ENCODE measurements at places on chromosomes 6 and 20.
A peak's percentile ranks its signal among the peaks of the same experiment; 100 is the strongest.

DNA sequence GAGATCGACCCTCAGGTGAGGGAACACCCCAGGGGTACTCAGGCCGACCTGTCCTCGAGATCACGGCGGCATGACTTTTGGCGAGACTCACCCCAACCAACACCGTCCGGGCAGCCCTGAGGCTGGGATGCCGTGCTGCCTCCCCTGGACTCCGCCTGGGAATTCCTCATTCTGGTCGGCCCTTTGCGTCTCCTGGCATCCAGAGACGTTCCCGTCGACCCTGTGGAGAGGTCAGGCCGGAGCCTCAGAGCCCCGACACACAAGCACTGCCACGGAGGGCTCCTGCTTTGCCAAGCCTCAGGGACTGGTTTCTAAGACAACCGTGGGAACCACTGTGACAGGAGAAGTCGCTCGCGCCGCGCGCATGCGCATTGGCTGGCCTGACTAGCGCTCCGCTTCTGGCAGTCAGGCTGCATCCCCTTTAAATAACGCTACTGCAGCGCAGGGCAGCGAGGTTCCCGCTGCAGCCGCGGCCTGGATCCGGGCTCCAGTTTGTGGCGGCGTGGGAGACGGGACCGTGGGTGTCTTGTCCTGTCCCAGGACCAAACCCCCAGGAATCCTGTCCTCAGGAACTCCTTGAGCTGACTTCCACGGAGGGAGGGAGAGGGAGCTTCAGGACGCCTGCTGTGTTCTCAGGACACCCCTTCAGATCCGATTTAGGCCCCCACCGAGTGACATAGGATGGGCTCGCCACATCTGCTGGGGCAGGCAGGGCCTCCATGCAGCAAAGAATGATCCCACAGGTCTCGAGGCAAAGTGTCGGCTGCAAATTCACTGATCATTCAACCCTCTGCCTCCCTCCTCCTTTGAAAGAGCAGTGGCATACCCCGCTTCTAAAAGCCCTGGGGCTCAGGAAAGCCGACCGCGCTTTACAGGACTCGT, 163.2 kb upstream of the ZNF337 start:
- peak; percentile 87 for DNase-seq

- DNase-seq: no peak
Measured at GRCh38 chr6:144599615-144600014, 314.5 kb downstream of the UTRN start.

GRCh38 chr6:14644381-14644780, 526.8 kb downstream of the CD83 start:
- DNase-seq: no peak

- DNase-seq: no peak
Measured at GRCh38 chr6:57298741-57299140, 18.7 kb upstream of the PRIM2 start.

DNA sequence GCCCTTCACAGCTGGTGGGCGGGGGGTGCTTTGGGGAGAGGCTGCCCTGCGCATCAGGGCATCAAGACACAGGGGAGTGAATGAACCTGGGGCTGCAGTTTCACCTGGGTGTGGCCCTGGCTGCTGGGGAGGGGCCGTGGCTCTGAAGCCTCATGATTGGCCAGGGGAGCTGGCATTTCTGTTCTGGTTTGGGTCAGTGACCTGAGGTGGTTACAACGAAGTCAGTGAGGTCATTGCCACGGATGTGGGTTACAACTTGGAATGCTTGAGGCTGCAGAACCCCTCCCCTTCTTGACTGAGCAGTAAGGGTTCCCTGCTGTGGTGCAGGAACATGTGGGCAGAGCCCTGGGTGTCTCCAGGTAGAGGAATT, 3.0 kb downstream of the TCEA2 start:
- peak; percentile 99 for DNase-seq

- no peak for DNase-seq
Measured at GRCh38 chr20:4837760-4838159, 116.1 kb downstream of the PRND start.

- DNase-seq: peak; percentile 75
Measured at GRCh38 chr6:36368921-36369865, 18.3 kb downstream of the ETV7 start.

GRCh38 chr20:650954-651353, 2.0 kb downstream of the SRXN1 start:
- DNase-seq: no peak

DNA sequence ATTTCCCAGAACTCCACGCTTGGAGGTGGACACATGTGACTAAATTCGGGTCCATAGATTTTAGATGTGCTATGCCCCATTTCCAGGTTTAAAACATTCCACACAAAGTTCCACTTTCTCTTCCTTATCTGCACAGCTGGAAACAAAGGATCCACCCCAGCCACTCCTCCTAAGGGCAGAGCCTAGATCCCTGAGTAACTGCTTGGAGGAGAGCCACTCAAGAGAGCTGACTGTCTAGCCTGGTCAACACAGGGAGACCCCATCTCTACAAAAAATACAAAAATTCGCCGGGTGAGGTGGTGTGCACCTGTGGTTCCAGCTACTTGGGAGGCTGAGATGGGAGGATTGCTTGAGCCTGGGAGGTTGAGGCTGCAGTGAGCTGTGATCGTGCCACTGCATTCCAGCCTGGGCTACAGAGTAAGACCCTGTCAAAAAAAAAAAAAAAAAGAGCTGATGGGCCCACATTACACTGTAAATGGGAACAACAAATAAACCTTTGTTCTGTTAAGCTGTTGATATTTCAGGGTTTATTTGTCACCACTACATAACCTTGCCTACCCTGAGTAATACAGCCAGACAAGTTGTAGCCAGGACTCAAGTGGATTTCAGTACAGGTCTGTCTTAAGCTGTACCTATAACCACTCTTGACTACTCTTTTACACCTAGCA, 25.8 kb upstream of the SNRPC start:
- DNase-seq: no peak

- no peak for DNase-seq
Measured at GRCh38 chr20:58695084-58695722, 2.6 kb downstream of the NPEPL1 start.

DNA sequence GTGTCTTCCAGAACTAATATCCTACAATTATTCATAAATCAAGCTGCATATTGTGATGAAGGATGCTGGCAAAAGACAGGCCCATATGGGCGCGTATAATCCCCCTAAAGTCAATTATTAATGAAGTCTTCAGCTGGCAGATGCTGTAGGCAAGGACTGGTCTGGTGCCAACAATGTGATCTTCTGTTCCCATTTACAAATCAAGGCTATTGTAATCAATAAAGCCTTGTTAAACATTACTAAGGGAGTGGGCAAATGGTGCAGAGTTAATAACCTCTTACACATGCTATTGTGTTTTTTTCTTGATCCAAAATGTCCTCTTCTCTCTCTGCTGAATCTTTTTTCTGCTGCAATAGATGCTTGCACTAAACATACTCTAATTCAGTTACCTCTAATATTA, 119.0 kb downstream of the ALDH8A1 start:
- DNase-seq: no peak

DNA sequence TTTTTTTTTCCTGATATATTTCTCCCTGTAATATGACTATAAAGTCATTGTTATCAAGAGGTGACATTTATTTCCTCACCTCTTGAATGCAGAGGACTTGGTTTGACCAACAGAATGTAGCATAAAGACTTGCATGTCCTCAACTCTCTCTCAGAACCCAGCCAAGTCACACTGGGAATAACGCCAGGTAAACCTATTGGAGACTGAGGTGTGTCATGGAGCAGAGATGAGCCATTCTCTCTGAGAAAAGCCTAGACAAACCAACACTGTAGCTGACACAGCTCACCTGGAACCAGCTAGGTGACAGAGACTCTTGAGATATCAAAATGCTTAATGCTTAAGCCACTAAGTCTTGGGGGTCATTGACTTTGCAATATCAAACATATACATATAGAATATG, 533.6 kb downstream of the HAO1 start:
- DNase-seq: no peak

- DNase-seq: no peak
Measured at GRCh38 chr20:19431906-19432305, 219.5 kb downstream of the SLC24A3 start.

DNA sequence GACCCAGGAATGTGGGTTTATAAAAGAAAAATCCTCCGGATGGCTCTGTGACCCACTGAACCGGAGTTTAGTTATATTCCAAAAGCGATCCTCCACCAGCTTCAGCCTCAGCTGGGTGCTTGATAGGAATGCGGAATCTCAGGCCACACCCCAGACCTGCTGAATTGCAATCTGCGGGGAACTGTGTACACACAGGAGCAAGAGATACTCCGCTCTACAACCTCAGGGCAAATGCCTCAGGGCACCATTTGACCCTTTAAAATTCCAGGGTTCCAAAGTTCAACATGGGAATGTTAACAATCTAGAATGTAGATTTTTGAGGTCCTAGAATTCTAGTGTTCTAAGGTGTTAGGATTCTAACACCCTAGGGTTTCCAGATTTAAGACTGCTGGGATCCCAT, 10.8 kb downstream of the BPIFA2 start:
- no peak for DNase-seq

DNA sequence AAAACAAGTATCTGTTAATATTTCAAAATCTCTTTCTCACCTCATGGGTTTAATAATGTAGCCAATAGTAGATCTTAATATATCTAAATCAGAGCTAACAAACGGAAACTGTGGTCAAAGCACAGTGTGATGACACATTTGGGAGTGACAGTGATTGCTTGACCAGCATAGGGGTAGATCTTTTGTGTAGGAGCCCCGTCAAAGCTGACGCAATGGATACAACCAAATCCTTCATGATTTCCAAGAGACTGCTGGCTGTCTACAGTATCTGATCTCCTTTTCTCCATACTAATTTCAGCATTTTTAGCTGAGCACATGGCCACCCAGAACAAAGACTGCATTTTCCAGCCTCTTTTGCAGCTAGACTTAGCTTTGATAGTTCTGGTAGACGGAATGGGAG, 299.3 kb upstream of the ECI2 start:
- DNase-seq: no peak

- DNase-seq: no peak
Measured at GRCh38 chr6:1931817-1932216, 313.6 kb downstream of the GMDS start.

DNA sequence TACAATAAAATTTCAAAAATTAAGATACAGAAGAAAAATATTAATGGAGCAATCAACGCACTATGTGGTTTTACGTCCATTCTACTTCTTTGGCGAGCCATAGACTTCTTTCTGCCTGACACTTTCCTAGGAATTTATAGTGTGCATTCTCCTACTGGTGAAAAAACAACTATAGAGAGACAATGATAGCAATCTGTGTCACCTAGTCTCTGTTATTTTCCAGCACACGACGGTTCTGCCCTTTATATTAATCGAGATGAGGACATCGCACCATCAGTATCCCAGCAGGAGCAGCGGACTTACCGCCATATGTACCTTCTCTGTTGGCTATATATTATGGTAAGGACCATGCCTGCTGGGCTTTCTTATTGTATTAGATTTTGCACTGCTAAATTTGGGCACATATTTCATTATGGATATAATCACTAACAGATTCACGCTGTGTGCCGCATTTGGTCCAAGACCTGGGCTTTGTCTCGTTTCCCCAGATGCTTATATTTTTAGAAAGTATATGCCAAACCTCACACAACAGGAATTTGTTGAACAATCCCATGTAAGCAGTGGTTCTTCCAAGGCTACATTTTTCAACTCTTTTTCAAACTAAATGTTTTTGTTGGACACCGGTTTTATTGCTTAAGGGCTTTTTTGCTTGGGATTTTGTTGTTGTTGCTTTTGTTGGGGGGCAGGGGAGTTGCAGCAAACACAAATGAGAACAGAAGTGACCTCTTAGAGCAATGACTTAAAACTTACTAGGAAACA, 166.4 kb downstream of the ADAT2 start:
- DNase-seq: peak; percentile 14

DNA sequence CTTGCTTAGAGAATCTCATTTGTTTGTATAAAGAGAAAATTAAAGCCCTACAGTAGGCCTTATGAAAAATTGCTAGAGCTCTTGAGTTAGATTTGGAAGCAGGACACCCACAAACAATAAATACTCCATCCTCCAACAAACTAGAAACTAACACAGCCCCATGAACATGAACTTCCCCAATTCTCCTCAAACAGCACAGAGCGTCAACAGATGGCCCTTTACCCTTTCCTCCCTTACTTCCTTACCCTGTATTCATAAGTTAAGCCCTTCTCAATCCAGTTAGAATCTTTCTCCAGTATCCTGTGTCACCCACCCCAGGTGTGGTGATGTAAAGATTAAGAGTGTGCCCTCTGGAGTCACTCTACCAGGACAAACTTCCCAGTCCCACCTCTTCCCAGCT, 113.7 kb downstream of the UNC5CL start:
- DNase-seq: no peak

GRCh38 chr20:4876301-4876700, 125.0 kb downstream of the SLC23A2 start:
- no peak for DNase-seq

- DNase-seq: no peak
Measured at GRCh38 chr6:144549837-144550747, 265.0 kb downstream of the UTRN start.

DNA sequence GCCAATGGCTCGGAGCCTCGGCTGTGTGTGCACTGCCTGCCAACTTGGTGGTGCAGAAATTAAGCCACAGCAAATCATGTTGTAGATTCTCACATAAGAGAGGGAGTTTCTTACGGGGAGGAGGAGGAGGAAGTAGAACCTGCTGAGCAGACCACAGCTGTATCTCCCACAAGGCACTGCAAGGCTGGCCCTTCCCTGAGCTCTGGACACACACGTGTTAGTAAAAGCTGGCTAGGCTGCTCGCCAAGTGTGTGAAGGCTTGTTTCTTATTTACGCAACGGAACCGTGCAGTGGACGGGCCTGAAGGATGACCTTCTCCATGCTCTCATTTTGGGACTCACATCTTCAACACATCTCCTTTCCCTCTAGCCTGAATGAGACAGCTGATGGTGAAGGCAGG, 15.7 kb upstream of the QKI start:
- DNase-seq: no peak

DNA sequence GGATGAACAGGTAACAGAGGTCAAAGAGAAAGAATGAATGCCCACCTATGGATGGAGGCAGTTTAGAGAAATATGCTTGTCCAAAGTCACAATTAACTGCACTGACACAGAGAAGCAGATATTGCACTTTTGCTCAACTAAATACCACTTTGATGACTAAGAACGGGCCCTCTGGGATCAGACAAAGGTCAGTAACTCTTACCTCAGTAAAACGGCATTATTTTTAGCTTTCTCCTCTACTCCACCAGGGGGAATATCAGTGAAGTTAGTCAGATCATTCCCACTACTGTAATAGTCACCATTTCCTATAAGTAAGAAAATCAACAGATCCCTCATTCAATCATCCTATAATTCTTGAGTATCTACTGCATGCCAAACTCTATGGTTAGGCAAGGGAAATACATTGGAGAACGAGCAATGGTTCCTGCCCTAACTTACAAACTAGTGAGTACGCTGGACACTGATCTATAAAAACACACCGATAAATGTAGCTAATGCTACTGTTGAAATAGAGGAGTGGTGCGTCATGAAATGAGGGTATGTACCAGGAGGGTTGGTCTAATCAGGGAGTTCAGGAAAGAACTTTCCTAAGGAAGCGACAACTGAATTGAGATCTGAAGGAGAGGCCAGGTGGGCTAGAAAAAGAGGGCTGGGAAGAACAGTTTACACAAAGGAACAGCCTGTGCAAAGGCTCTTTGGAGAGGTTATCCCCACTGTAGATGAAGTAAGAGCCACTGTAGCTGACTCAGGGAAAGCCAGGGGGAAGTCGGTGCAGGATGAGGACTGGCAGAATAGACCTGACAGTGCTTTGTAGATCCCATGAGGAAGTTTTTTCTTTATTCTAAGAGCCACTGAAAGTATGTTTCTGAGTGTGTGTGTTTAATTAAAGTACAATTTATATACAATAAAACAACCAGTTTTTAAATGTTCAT, 9.2 kb downstream of the ECI2 start:
- DNase-seq: peak; percentile 95

- DNase-seq: peak; percentile 98
Measured at GRCh38 chr6:149941583-149942460, at the start of gene ULBP2. ULBP2 (plus strand) TSS chr6:149942014; CDS start chr6:149942073, 59 bp downstream.

Measured in M059J (cell line).